ENCODE measurements at places on chromosomes 4 and X.

DNA sequence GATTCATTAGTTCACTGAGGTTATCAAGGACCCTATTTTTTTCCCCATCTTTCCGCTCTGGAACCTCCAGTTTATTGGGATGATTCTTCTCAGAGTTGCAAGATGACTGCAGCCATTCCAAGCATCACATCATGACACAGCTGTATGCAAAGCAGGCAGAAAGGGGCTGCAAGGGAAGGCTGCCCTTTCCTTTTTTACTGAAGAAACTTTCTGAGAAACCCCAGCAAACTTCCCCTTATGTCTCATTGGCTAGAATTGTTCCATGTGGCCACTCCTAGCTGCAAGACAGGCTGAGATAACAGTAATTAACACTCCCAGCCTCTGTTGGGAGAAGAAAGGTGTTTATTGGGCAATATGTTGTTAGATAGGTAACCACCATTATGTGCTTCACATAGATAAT is 102.6 kb downstream of the SATL1 start:
- DNase-seq: no peak

DNA sequence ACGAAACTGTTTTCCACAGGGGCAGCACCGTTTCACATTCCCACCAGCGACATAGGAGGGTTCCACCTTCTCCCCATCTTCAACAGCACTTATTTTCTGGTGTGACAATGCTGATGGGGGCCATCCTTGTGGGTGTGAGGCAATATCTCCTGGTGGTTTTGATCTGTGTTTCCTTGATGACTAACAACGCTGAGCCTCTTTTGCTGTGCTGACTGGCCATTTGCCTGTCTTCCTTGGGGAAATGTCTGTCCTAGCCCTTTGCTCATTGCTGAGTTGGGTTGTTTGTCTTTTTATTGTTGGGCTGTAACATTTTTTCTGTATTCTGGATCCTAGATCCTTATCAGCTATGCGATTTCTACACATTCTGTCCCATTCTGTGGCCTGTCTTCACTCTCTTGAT is 33.7 kb downstream of the ATP2B3 start:
- peak; percentile 50 for DNase-seq

GRCh38 chr4:37797374-37797773 is 29.1 kb upstream of the PGM2 start:
- DNase-seq: no peak

DNA sequence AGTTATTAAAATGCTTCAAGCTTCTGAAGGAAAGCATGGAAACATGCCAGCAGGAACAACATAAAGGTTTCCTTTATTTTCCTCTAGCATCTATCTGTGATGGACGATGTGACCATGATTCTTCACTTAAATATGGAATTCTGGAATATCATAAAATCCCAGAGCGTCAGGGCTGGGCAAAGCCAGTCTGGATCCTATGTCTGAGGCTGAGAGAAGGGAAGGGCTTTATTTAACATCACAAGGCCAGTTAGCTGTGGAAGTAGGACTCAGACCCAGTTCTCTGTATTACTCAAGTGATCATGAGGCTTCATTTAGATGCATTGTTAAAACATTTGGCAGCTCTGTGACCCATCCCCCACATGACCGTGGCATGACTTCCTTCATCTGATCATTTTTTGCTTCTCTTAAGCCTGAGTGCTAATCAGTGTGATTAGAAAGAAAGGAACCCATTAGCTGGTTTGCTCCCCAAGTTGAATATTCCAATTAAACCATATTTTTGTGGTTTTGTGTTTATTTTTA is 40.9 kb upstream of the EOLA2 start:
- no peak for DNase-seq

DNA sequence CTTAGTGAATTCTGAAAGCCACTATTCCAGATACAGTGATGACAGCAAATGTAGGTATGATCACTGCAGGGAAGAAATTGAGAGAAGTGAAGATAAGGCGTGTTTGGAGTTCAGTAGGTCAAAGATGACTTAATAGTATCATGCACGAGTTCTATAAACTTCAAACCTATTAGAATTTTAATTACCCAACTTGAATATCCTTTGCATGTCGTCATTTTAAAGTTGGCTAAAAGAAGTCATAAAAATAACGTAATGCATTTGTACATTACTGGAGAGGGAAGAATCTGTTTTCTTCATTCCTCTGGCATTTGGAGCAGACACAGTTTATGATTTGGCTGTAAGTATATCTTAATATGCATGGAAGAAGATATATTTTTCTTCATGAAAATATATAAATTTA is 68.6 kb upstream of the MXRA5 start:
- DNase-seq: peak; percentile 62

- DNase-seq: no peak
Measured at GRCh38 chrX:127578395-127578794, 473.8 kb downstream of the ACTRT1 start.

GRCh38 chrX:41381685-41382084 is 47.7 kb downstream of the DDX3X start:
- peak; percentile 91 for DNase-seq

DNA sequence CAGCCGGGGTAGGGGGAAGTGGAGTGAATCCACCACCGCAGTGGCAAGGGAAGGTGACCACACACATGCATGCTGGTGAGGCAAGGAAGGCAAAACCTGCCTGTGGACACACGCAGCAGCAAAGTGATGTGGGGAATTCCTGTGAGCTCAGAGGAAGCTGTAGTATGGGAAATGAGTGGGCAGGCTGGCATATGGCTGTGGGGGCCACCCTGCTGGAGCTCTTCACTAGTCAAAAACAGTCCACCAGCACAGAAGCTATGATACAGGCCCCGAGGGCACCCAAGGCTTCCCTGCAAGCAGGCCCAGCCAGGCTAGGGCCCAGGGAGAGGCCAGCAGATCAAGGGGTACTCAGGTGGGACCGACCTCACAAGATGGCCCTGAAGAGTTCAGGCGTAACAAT is 239.1 kb downstream of the CHM start:
- no peak for DNase-seq

DNA sequence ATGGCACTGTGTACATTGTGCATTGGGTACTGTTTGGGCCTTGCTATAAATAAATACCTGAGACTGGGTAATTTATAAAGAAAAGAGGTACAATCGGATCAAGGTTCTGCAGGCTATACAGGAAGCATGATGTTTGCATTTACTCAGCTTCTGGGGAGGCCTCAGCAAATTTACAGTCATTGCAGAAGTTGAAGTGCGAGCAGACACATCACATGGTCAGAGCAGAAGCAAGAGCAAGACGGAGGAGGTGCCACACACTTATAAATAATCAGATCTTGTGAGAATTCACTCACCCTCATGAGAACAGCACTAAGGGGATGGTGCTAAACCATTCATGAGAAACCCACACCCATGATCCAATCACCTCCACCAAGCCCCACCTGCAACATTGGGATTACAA is 505.0 kb downstream of the ARAP2 start:
- no peak for DNase-seq

- no peak for DNase-seq
Measured at GRCh38 chrX:7109049-7109531, 38.4 kb upstream of the STS start.

GRCh38 chr4:36189511-36190226 is 54.6 kb downstream of the ARAP2 start:
- no peak for DNase-seq

DNA sequence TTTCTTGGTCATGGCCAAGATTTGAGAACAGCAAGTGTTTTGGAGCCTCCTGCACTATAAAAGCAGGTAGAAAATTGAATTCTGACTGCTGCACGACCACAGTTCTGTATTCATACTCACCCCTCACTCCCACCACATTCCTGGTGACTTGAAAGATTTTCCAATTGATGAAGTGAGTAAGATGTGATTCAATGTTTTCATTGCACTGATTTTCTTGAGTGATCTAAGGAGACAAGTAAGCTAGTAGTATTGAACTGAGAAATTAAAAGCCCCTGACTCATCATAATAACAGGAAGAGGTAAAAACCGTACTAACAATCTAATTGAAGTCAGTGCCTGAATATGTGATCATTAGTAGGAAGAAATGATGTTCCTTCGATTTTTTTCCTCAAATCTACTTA is 6.1 kb upstream of the SEC24D start:
- peak; percentile 59 for DNase-seq

DNA sequence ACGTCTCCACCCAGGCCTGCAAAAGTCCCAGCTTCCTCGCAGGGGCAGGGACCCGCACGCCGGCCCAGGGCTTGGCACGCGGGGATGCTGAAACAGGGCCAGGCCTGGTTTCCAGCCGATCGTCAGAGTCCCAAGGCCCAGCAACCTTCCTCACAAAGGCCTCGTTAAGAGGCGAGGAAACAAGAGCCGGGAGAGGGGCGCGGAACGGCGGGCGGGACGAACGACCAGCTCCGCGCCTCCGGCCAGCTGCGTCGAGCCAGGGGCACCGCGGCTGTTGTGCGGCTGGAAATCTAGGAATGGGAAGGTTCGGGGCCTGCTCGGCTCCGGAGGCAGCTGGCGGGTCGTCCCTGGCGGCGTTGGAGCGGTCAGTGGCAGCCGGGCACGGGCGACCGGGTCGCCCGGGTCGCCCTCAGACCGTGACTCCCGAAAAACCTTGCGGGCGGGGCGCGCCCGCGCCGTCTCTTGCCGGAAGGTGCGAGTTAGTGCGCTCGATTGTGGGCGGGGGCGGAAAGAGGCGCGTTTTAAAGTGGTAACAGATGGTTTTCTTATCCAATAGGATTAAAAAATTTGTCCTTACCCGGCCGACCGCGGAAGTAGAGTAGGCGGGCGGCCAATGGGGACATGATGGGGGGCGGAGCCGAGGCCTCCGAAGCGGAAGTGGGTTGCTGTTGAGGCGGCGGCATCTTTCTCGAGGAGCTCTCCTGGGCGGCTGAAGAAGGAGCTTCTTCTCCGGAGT is at the start of gene RNF4:
Gene RNF4 (plus strand): TSS at position 651 of the 736 bp plus-strand sequence. CDS start 21,388 bp downstream, outside the sequence.
- peak; percentile 97 for DNase-seq

- no peak for DNase-seq
Measured at GRCh38 chr4:62816566-62816965, 1592.7 kb downstream of the TECRL start.

DNA sequence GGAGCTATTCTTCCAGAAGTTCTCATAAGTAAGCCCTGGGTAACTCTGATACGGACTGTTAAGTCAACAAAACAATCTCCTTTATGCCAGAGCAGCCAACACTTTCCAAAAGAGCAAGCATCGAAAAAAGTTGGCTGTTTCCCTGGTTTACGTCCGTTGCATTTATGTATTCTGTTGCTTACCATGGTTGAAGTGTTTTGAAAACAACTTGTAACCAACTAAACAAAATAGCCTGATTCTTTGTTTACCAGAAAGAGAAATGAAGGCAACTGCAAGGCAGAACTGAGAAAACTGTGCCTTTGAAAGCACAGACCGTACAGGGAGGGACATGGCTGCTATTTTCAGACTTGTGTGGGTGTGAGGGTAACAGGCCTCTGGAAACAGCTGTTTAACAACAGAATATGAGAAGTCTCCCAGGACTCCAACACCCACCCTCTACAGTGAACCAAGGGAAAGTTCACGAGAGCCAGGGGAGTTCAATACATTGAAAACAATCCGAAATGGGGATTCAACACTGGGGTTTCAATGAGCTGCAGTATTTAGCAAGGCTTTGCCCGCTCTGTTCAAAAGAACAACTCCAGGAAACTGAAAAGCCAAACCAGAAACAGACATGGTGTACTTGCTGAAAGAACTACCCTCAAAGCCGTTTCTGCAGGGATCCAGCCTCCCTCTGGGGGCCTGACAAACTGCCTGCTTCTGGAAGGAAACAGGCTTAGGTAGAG is 95.8 kb upstream of the EGFL6 start:
- peak; percentile 15 for DNase-seq

DNA sequence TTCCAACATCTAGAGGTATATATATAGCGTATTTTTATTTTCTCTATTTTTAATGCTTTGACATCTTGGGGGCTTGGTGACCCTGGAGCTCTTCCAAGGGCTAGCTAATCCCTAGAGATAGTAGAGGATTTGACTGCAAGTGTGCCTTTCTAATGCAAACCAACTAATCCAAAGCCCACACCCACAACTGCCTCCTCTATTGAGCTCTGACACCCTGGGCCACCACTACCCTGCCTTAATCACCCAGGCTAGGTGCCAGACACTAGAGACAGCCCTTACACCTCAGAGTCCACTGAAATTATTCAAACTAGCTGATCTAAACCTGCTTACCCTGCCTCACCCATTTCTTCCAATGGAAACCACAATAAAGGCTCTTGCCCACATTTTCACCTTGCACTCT is 69.6 kb upstream of the ATXN3L start:
- no peak for DNase-seq

DNA sequence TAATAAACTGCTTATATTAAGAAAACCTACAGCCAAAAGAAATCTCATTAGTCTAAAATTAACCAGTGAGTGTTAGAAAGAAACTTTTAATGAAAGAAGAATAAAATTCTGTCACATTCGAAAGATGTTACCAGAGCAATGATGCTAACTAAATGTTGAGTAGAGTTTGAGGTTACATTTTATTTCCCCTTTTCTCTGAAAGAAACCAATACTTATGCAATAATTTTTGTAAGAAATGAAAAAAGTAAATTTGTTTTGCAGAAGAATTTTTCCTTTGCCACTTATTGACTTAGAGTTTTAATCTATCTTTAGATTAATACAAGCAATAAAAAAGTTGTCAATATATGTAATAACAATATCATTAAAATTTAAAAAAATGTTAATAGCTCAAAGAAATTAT is 574.0 kb upstream of the GALNTL6 start:
- no peak for DNase-seq

- no peak for DNase-seq
Measured at GRCh38 chr4:85557016-85557901, 82.3 kb downstream of the ARHGAP24 start.

- DNase-seq: peak; percentile 29
Measured at GRCh38 chrX:107935200-107935599, 47.0 kb downstream of the TEX13B start.

DNA sequence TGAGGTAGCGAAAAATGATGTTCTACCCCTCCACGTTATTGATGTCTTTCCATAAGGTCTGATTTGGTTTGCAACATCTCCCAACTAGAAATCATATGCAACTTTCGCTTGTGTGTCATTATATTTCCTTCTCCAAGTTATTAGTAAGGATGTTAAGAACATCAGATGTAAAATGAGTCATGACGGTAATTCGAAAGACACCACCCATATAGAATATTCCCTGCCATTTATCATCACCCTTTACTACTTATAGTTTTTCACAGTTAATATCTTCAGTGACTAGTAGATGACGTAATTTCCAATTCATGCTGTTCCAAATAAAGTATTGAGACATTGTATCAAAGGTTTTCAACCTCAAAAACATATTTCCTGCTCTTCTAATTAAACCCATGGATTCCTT is 146.7 kb upstream of the MAP3K15 start:
- DNase-seq: no peak

DNA sequence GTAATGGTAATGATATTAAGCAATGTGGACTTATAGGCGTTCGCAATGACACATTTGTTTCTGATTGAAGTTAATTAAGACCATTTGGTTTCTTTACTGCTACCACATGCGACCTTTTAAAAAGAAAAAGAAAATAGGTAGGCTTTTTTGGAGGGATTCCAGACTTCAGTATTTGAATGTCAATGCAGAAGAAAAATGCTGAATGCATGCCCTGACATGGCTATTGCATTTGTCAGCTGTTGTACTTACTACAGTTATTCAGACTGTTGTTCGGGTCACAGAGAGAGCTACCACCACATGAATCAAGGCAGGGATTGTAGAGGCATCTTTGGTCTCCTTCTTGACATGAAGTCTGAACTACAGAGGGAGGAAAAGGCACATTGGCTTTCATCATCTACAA is 163.7 kb downstream of the CORIN start:
- DNase-seq: no peak

- DNase-seq: peak; percentile 72
Measured at GRCh38 chr4:75633846-75634245, 3.5 kb upstream of the CDKL2 start.

- no peak for DNase-seq
Measured at GRCh38 chrX:153624196-153625091, 22.6 kb upstream of the DUSP9 start.
